ENCODE measurements at places on chromosomes 11 and 22.

GRCh38 chr11:86806903-86807302 is 6.6 kb downstream of the PRSS23 start:
- DNase-seq = no peak

GRCh38 chr11:28528217-28528616 is 420.0 kb downstream of the METTL15 start:
- DNase-seq = no peak

GRCh38 chr22:37188901-37189466 is 937 bp upstream of the C1QTNF6 start:
- no peak for DNase-seq

GRCh38 chr22:44472598-44472997 is 25.4 kb downstream of the RTL6 start:
- no peak for DNase-seq

- DNase-seq = no peak
Measured at GRCh38 chr11:123765601-123766000, 11.3 kb upstream of the OR6X1 start.

DNA sequence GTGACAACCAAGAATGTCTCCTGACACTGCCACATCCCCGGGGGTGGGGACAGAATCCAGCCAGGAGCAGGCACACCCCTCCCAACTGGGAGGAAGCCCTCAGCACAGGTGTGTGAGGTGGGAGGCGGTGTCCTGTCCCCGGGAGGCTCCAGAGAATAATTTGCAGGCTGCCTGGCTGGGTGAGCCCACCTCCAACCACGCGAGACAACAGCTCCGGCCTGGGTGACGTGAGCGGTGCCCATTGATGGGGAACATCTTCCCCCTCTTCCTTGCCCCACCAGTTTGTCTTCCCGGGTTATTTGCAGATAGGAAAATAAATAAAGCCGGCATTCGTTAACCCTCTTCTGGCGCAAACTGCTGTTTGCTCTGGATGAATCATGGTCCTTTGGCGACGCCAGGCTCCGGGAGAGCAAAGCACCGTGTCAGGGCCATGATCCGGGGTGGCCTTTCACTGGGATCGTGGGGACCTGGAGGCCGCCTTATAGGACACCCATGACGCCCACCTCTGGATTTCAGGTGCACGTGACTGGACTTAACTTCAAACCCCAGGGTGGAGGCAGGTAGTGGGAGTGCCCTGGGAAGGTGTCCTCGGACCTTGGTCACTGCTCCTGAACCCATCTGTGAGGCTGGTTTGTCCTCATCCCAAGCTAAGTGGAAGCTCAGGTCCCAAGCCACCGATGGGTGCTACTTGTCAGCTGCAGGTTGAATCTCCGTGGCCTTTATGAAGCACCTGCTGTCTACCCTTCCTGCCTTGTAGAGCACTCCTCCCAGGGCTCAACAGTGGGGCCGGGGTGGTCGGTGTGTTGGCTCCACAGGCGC is 13.9 kb downstream of the CCND1 start:
- DNase-seq = peak; percentile 52

DNA sequence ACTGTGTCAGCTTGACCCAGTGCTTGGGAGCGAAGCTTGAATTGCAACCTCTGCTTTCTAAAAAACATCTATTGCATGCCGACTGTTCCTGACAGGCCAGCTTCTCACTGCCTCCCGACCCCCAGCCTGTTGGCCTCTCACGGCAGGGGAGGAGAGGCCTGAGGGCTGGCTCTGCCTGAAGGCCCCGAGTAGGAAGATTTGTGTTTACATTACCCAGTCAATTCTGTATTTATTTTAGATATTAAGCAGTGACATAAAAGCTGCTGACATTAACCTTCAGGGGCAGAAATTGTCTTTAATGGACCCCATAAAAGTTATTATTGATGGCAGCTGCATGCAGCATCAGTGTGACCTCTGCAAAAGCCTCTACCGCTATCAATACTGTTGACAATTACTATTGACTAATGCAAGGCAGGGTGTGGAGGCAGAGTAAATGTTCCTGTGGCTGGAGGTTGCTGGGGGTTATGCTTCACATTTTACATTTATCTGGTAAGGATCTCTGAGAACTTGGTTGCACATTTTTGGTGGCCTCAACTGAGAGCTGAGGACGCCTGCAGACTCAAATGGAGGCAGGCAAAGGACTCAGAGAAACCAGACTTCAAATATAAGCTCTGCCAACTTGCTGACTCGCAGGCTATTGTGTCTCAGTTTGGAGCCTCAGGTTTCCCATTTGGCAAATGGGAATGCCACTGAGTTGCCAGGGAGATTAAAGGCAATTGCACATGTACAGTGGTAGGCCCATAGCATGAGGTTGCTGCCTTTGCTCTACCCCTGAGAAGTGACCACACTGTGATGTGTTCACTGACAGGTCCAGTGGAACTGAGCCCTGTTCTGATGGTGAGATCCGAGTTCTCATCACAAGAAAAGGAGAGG is 380.5 kb downstream of the TENM4 start:
- peak; percentile 21 for DNase-seq

GRCh38 chr11:16474659-16475058 is 118.3 kb upstream of the SOX6 start:
- no peak for DNase-seq
